ENCODE measurements at places on chromosomes 4 and X.

DNA sequence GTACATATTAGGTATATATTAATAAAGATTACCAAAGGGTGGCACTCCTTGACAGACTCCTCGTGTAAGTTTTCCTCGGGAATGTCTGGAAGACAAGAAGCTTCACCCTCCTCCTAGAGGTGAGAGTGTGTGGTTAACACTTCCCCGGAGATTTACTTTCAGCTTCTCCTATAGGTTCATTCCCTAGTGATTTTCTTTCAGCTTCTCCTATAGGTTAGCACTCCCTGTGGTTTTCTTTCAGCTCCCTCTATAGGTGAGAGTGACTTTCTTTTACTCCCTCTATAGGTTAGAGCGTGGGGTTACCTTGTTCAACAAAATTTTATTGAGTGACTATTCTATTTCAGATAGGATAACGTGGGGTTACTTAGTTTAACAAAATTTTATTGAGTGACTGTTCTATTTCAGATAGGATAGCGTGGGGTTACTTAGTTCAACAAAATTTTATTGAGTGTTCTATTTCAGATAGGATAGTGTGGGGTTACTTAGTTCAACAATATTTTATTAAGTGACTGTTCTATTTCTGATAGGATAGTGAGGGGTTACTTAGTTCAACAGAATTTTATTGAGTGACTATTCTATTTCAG lies 106.0 kb upstream of the PLAC1 start:
- no peaks in the 10 kb centered on the region for H3K27me3 ChIP-seq
- no peak overlapping the region for H3K4me3 ChIP-seq
- peak; percentile 19 for DNase-seq
- H3K4me1 ChIP-seq, result no peaks in the 10 kb centered on the region
- H3K27ac ChIP-seq, result no peak overlapping the region
- peaks cover 3% of the 10 kb centered on the region for H3K36me3 ChIP-seq

DNA sequence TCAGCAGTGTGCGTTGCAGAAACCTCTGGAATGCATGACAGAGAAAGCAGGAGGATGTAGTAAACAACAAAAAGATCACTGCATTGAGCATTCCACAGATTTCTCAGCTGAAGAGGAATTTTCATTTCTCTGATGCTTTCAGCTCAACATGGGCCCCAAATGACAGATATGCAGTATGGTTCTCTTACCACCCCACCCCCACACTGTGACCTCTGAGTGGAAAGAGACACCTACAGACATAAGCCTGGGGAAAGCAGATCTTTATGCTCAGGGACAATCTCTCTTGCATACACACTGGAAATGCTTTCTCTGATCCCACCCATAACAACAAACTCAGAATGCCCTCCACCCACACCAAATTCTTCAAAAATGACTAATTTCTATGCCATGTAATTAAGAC lies 983.7 kb upstream of the LCORL start:
- no peak overlapping the region for H3K4me3 ChIP-seq
- DNase-seq, result no peak
- H3K27me3 ChIP-seq, result no peaks in the 10 kb centered on the region
- H3K4me1 ChIP-seq, result no peaks in the 10 kb centered on the region
- H3K27ac ChIP-seq, result no peak overlapping the region

- H3K36me3 ChIP-seq, result no peaks in the 10 kb centered on the region
- no peak overlapping the region for H3K27ac ChIP-seq
- H3K27me3 ChIP-seq, result no peaks in the 10 kb centered on the region
Measured at GRCh38 chr4:176638992-176639391, 153.7 kb downstream of the VEGFC start.

DNA sequence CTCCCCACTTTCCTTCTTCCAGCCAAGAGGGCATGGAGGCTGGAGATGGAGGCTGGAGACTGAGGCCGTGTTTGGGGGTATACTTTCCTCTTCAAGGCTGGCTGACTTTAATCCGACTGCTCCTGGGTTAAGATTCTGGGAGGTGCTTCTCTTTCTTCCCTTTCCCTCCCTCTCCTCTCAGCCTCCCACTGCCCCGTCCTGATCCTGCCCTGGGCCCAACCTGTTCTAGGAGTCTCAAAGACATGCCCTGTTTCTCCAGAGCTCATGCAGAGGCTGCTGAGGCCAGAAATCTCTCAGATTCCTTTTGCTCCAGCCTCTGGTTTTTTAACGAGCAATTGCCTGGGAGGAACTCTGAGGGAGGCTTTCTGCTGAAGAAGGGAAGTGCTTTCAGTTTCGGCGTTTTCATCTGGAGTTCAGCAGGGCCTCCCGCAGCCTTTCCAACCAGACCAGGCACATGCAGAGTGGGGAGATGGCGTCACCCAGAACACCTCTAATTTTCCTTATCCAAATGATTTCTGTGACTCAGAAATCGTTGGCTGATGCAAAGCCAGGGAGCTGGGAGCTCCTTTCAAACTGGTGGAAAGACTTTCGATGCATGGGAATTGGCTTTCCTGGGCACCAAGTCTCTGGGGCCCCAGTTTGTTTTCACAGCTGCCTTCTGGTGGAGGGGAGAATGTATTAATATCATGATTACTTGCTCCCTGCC lies 34.5 kb upstream of the FAM9C start:
- H3K4me1 ChIP-seq, result peaks cover 9% of the 10 kb centered on the region
- no peak for DNase-seq
- H3K4me3 ChIP-seq, result no peak overlapping the region
- H3K36me3 ChIP-seq, result no peaks in the 10 kb centered on the region

DNA sequence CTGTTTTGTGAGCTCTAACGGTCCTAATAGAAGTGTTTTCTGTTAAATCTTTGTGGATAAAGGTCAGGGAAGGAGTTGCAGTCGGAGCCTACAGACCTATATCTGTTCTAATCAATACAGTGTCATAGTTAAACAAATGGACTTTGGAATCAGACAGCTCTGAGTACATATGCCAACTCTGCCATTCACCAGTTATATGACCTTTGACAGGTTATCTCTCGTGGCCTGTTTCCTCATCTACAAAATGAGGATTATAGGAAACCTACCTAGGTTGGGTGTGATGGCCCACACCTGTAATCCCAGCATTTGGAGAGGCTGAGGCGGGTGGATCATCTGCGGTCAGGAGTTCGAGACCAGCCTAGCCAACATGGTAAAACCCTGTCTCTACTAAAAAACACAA lies 89.7 kb downstream of the MID1IP1 start:
- peaks cover 6% of the 10 kb centered on the region for H3K4me1 ChIP-seq
- no peak overlapping the region for H3K4me3 ChIP-seq
- DNase-seq, result no peak
- no peaks in the 10 kb centered on the region for H3K27me3 ChIP-seq

- no peaks in the 10 kb centered on the region for H3K36me3 ChIP-seq
- DNase-seq, result no peak
- no peaks in the 10 kb centered on the region for H3K4me1 ChIP-seq
- H3K27me3 ChIP-seq, result peaks cover 2% of the 10 kb centered on the region
- H3K27ac ChIP-seq, result no peak overlapping the region
Measured at GRCh38 chr4:18042754-18043153, 21.2 kb upstream of the LCORL start.

- H3K4me3 ChIP-seq, result no peak overlapping the region
- H3K4me1 ChIP-seq, result no peaks in the 10 kb centered on the region
- DNase-seq, result no peak
- no peak overlapping the region for H3K27ac ChIP-seq
Measured at GRCh38 chr4:76569225-76569624, 134.2 kb downstream of the SHROOM3 start.

DNA sequence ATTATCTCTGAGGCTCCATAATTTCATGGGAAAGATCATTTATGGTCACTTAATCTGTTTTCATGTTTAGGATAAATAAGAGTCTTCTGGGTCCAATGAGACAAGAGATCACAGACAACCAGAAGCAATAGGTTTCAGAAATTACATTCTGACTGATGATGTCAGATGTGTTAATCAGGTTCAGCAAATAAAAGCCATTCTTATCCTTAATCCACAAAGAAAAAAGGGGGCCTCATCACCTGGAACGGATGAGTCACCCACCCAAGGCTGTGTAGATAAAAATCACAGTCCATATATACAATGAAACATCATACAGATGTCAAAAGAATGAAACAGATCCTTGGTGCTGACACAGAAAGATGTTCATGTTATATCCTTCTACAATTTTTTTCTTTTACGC lies 36.6 kb downstream of the SYTL4 start:
- no peak overlapping the region for H3K4me3 ChIP-seq
- no peaks in the 10 kb centered on the region for H3K27me3 ChIP-seq
- no peaks in the 10 kb centered on the region for H3K36me3 ChIP-seq

- peaks cover 63% of the 10 kb centered on the region for H3K27me3 ChIP-seq
- no peaks in the 10 kb centered on the region for H3K4me1 ChIP-seq
- H3K4me3 ChIP-seq, result no peak overlapping the region
- no peak for DNase-seq
Measured at GRCh38 chr4:182142176-182143085, 100.8 kb upstream of the TENM3 start.

- H3K27ac ChIP-seq, result no peak overlapping the region
- H3K4me1 ChIP-seq, result no peaks in the 10 kb centered on the region
- H3K36me3 ChIP-seq, result no peaks in the 10 kb centered on the region
- H3K4me3 ChIP-seq, result no peak overlapping the region
- no peak for DNase-seq
- H3K27me3 ChIP-seq, result no peaks in the 10 kb centered on the region
Measured at GRCh38 chrX:154121961-154122360, 22.1 kb upstream of the OPN1LW start.

GRCh38 chr4:7281691-7282665 lies 89.6 kb downstream of the SORCS2 start:
- no peak overlapping the region for H3K4me3 ChIP-seq
- H3K36me3 ChIP-seq, result no peaks in the 10 kb centered on the region
- no peaks in the 10 kb centered on the region for H3K27me3 ChIP-seq
- H3K27ac ChIP-seq, result no peak overlapping the region
- DNase-seq, result no peak
- H3K4me1 ChIP-seq, result no peaks in the 10 kb centered on the region

DNA sequence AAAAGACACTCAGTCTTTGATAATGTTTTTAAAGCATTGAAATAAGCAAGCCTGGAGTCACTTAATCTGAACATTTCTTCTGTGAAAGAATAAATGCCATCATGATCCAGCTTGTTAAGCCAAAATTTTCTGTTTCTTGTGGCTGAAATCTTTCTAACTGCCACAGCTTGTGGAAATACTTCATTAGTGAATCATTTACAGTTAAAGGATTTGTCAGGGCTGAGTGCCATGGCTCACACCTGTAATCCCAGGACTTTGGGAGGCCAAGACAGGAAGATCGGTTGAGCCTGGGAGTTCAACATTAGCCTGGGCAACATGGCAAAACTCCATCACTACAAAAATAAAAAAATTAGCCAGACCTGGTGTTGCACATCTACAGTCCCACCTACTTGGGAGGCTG lies 93.3 kb upstream of the PDE5A start:
- DNase-seq, result no peak
- H3K36me3 ChIP-seq, result no peaks in the 10 kb centered on the region
- H3K27me3 ChIP-seq, result no peaks in the 10 kb centered on the region
- no peak overlapping the region for H3K27ac ChIP-seq
- no peak overlapping the region for H3K4me3 ChIP-seq

DNA sequence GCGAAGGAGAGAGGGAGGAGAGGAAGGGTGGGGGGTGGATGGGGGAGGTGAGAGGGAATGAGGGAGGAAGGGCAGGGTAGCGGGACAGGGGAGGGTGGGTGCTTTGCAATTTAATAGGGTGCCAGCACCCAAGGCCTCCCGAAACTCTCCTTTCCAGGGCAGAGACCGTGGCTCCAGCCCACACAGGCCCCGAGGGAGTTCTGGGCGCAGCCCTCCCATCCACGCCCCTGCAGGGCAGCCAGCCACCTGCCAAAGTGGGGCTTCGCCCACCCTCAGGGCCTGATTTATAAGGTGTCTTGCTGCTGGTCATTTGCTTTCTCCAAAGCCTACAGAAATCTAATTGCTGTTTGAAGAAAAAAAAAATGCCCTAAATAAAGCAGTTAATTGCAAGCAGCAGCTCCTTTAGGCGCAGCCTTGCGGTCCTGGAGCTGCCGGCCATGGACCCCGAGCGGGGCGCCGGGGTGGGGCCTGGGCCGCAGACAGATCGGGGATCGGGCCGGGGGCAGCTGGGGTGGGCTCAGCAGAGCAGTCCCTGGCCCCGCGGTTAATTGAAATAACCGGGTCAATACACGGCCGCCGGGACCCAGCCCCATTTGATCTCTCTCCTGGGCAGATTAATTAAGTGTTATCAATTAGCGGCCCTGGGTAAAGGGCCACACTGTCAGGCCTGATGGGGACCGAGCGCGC lies 106.0 kb upstream of the NKX1-1 start:
- no peak overlapping the region for H3K27ac ChIP-seq
- no peaks in the 10 kb centered on the region for H3K36me3 ChIP-seq
- H3K4me3 ChIP-seq, result no peak overlapping the region

DNA sequence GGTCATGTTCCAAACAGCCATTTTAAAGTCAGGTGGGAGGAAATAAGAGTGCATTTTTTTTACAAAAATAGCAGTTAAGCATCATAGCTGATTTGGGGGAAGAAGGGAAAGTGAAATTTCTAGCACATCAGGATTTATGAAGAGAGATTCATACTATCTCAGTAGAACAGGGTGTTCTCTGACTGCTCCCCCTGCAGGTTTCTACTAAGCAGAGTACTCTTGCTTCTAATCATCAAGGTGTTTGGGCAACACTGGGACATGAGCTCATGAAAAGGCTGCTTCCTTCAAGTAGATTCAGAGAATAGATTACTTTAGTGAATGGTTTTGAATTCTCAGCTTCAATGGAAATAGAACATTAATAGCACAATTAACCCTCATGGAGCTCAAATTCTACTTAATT lies 591.4 kb upstream of the PCDH10 start:
- no peak for DNase-seq
- H3K27me3 ChIP-seq, result no peaks in the 10 kb centered on the region
- H3K4me3 ChIP-seq, result no peak overlapping the region
- no peaks in the 10 kb centered on the region for H3K4me1 ChIP-seq
- no peaks in the 10 kb centered on the region for H3K36me3 ChIP-seq

DNA sequence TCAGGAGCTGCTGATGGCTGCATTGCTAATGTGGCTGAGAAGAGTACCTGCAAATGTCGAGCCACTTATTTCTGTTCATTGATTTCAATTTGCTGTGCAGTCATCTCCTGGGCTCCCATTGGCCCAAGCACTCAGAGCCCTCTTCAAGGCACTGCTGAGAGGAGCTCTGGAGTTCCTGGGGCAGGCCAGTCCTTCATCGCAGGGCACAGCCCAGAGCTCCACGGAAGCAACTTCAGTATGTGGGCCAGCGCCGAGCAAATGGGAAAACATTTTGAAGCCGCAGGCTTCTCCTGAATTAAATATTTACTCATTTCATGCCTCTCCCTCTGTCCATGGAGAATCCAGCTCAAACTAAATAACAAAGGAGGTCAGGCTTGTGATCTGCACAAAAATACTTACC lies 383.3 kb downstream of the BCOR start:
- no peaks in the 10 kb centered on the region for H3K27me3 ChIP-seq
- H3K27ac ChIP-seq, result no peak overlapping the region
- no peak for DNase-seq
- no peaks in the 10 kb centered on the region for H3K36me3 ChIP-seq

GRCh38 chrX:53479301-53479700 lies 45.1 kb upstream of the HSD17B10 start:
- H3K27me3 ChIP-seq, result no peaks in the 10 kb centered on the region
- no peak overlapping the region for H3K27ac ChIP-seq
- DNase-seq, result no peak
- H3K4me1 ChIP-seq, result no peaks in the 10 kb centered on the region

- no peaks in the 10 kb centered on the region for H3K27me3 ChIP-seq
- H3K36me3 ChIP-seq, result no peaks in the 10 kb centered on the region
- DNase-seq, result no peak
- no peak overlapping the region for H3K4me3 ChIP-seq
Measured at GRCh38 chrX:142134533-142134932, 70.6 kb downstream of the MAGEC2 start.

- H3K27ac ChIP-seq, result no peak overlapping the region
- DNase-seq, result no peak
- H3K4me1 ChIP-seq, result no peaks in the 10 kb centered on the region
- H3K27me3 ChIP-seq, result no peaks in the 10 kb centered on the region
Measured at GRCh38 chr4:117429506-117429905, 344.1 kb upstream of the TRAM1L1 start.
